ENCODE measurements at places on chromosomes 6 and 20.
A peak's percentile ranks its signal among the peaks of the same experiment; 100 is the strongest.

- DNase-seq = peak; percentile 57
Observed at GRCh38 chr6:12420626-12421025, 130.5 kb downstream of the EDN1 start.

- DNase-seq = no peak
Observed at GRCh38 chr20:46210672-46211330, 92.7 kb downstream of the CD40 start.

DNA sequence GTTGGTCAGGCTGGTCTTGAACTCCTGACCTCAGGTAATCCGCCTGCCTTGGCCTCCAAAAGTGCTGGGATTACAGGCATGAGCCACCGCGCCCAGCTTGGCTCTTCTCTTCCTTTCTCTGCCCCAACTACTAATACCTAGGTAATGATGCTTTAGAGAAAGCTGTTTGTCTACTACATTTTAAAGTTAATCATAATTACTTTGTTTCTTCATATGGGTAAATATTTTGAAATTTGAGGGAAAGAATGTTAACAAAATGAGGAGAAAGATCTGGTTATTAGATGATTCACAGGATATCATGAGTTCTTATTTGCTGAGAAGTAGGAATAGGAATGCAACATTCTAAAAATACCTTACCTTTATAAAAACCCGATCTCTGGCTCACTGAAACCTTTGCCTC, 18.4 kb upstream of the PTPRK start:
- peak; percentile 7 for DNase-seq

- DNase-seq = peak; percentile 93
Observed at GRCh38 chr6:136403110-136403980, 113.7 kb upstream of the BCLAF1 start.

DNA sequence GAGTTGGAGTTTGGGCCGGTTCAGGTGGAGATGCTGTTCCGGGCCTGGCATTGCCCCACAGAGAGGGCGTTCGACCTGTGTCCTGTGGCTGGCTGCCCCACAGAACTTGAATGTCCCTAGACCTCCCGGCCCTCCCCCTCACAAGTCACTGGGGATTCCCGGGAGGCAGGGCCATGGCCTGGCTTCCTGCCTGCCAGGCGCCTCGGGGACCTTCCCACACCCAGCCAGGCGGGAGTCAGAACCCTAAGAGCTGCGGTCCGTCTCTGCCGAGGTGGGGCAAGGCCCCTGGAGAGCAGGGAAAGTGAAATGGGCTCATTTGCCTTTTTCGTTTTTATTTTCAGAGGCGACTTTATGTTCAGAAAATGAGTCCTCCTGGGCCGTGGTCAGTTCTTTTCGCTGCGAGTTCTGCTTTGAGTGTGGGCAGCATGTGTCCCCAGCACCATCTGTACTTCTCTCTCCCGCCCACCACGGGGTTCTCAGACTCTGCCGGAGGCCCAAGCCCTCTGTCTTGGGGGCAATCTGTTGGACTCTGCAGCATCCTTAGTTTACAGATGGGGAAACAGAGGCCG, 8.5 kb downstream of the RBM38 start:
- DNase-seq = no peak

DNA sequence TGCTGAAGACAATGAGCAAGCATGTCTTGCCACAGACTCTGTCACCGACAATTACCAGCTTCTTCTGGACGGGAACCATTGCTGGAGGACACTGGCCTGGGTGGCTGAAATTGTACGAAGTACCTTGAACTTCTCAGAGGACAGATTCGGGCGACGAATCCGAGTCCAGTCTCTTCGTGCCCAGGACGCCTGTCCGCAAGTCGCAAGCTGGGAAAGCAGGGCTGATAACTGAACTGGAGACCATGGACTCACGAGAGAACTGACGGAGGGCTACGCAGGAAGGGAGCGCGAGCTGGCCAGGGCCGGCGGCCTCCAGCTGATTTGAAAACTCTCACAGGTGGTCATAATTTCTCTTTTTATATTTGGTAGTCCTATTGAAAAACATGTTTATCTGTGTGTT, 1229.5 kb upstream of the MAP3K7 start:
- DNase-seq = no peak

DNA sequence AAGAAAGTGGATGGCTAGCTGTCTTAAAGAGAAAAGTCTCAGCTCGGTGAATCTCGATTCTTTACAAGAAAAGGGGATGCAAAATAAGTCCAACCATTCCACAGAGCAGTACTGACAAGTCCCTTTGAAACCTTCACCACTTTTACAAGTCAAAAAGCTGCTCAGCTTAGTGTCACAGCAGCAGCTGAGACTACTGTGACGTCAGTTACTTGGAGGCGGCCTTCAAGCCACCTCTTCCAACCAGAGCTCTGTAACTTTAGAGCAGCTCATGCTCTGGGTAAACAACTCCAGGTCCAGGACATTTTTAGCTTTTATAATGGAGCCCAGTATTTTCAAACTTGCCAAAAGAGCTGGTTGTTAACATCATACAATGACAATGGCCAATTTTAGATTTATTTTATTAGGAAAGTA, at the start of gene KIAA0408:
KIAA0408 (minus strand) TSS at position 159 of the 411 bp plus-strand sequence. CDS start 5,408 bp downstream, outside the sequence.
- DNase-seq = peak; percentile 63

GRCh38 chr6:96963809-96964208, 39.3 kb downstream of the KLHL32 start:
- DNase-seq = no peak

DNA sequence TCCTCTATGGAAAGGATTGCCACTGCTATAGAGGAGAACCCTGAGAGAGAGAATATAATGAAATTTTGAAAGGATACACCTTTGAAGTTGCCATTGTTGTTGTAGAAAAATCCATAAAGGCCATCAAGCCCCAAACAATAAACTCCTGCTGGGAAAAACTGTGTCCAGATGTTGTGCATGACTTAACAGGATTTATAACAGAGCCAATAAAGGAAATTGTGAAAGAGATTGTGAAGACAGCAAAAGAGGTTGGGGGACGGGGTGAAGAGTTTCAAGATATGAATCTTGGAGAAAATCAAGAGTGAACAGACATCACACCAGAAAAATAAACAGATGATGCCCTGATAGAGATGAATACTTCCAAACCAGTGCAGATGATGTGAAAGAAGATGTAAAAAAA, 396.4 kb downstream of the BCKDHB start:
- DNase-seq = no peak

- no peak for DNase-seq
Observed at GRCh38 chr20:20712004-20712473, 405 bp downstream of the RALGAPA2 start.

DNA sequence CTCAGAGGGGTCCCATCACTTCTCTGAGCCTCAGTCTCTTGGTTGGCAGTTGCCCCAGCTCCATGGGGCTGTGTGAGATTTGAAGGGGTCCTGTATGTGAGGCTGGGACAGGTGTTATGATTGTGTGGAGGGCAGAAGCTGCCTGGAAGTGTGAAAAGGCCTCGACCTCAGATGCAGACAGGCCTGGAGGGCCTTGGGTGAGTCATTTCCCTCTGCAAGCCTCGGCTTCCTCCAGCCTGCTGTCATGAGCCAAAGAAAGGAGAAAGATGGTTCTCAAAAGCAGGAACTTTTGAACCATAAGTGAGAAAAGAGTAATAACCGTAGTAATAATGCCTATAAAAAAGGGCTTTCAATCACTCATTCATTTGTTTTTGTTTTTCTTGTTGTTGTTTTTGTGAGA, 37.5 kb downstream of the SNAI1 start:
- no peak for DNase-seq

DNA sequence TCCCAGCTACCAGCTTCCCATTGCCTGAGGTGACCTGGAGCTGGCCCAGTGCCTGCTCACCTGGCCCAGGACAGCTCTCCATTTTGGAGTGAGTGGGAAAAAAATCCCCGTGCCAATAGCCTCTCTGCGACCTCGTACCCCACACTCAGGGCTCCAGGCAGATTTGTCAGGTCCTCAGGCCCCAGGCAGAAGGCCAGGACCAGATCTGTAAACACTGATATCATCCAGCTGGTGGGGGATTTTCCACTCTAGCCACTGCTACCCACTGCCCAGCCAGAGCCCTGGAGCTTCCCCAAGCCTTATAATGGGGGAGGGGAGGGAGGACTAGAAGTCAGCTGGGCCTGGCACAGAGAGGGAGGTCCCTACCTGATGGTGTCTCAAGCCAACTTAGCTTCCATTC, 1.3 kb upstream of the PGC start:
- DNase-seq = no peak

- DNase-seq = peak; percentile 48
Observed at GRCh38 chr6:153108315-153108714, 22.8 kb downstream of the RGS17 start.

GRCh38 chr6:146805546-146806325, 207.0 kb downstream of the ADGB start:
- DNase-seq = no peak

- no peak for DNase-seq
Observed at GRCh38 chr20:44361021-44361420, 5.5 kb downstream of the HNF4A start.

DNA sequence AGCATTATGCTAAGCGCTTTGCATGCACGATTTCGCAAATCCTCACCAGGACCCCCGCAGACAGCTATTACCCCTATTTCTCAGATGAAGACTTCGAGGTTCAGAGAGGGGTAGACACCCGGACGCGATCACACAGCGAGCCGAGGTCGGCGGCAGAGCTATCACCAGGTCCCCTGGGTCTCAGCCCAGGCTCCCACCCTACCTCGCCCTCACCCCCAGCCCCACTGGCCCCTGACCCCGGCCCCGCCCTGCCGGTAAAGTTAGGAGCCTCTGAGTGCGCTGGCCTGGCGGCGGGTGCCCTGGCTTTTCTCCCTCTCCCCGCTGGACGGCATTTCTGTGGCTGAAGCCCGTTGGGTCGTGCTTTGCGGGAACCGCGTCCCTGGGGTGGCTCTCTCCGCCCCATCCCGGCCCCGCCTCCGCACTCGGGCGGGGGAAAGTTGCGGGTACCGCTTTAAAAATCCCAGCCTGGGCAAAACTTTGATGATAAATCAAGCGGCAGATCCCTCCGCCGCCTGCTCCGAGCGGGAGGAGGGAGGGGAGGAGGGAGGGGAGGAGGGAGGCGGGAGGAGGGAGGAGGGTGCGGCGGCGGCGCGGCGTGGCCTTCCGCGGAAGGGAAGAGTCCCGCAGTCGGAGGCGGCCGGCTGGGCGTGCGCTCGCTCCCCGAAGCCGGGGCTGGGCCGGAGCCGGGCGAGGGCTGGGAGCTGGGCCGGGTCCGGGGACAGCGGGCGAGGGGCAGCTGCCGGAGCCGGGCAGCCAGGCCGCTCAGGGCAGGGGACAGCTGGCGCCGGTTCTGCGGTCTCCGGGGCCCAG, at the start of gene VSTM2L:
VSTM2L (plus strand) TSS at position 624 of the 810 bp plus-strand sequence. CDS start 224 bp downstream, outside the sequence.
- peak; percentile 50 for DNase-seq

GRCh38 chr20:62133051-62133845, 9.9 kb downstream of the PSMA7 start:
- no peak for DNase-seq

DNA sequence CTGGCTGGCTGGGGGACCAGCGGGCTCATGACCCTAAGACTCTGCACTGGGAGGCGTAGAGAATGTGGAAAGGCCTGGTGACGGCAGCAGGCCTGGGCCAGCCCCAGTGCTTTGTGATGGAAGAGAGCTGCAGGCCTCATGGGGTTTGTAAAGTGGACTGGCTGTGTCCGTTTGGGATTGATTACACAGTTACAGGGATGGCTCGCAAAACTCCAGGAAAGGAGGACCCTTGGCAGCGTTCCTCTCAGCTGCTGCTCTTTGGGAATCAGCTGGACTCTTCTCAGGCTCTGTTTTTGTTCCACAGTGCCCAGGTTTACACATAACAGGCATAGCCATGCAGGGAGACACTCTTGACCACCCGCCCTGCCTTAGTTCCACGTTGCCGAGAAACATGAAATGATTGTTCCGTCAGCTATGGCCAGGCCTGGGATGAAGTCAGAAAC, 89.0 kb downstream of the SLX4IP start:
- DNase-seq = no peak

DNA sequence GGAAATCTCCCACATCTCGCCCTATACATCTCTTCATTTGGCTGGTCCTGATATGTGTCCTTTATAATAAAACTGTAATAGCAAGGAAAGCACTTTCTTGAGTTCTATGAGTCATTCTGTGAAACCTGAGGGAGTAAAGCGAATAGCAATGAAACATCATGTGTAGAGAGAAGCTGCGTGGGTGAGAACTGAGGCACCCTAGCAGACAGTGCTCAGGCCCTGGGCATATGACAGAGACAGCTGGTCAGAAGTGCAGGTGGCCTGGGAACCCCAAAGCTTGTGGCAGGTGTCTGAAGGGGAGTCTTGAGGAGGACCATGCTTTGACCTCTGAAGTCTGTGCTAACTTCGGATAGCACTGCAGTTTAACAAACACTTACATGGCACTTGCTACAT, 1.3 kb upstream of the BLOC1S5 start:
- no peak for DNase-seq

GRCh38 chr20:62732031-62732760, 23.6 kb downstream of the NTSR1 start:
- no peak for DNase-seq

DNA sequence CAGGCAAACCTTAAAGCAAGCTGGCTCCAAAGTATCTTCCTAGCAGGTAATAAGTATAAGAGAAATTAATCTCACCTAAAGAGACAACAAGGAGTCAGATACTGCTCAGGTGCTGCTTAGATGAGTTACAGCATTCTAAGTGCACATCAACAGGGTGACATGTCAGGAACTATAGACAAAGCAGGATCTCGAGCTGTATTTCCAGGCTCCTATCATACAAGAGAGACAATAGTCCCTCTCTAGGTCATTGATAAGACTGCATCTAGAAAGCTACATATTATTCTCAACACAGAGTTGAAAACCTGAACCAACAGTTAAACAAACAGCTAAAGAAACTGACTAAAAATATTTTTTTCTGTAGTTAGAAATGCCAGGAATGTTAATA, 3.9 kb downstream of the PTPRK start:
- peak; percentile 51 for DNase-seq

DNA sequence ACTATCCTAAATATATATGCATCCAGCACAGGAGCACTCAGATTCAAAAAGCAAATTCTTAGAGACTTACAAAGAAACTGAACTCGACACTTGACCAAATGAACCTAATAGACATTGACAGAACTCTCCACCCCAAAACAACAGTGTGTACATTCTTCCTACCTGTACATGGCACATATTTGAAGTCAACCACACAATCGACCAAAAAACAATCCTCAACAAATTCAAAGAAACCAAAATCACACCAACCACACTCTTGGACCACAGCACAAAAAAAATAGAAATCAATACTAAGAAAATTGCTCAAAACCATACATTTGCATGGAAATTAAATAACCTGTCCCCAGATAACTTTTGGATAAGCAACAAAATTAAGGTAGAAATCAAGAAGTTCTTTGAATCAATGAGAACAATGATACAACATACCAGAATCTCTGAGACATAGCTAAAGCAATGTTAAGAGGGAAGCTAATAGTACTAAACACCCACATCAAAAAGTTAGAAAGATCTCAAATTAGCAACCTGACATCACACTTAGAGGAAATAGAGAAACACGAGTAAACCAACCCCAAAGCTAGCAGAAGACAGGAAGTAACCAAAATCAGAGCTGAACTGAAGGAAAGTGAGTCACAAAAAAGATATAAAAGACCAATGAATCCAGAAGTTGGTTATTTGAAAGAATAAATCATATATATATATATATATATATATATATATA, 12.5 kb upstream of the TREM1 start:
- DNase-seq = no peak

Data from fibroblast of skin of abdomen (primary cell).